ENCODE measurements at places on chromosomes 1 and 21.

DNA sequence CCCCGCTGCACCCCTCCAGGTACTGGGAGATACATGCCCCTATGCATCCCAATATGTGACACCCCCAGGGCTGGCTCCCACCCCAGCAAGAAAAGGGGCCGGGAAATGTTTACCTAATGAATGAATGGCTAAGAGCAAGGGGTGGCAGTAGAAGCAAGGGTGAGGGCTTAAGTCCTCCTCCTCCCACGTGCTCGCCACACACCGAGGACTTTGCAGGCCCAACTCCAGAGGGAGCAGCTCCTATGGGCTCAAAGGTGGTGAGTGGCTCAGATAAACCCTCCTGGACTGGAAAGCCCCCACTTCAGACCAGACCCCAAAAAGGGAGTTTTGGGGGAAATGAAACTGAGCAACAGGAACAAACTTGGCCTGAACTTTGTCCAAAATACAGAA is 11.4 kb downstream of the SLC45A3 start:
- DNase-seq: no peak

DNA sequence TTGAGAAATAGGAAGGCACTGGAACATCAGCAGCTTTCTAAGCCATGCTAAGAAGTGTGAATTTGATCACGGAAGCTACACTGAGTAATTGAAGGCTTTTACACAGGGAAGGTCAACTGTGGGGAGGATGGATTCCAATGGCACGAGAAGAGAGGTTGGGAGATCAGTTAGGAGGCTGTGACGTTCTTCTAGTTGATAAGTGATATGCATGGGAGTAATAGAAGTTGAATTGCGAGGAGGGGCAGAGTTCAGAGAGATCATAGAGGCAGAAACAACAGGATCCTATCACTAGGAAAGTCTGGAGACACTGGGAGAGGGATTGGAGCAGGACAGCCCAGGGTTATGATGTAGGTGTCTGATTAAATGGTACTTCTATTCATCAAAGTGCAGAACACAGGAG is 16.2 kb downstream of the LMOD1 start:
- no peak for DNase-seq

DNA sequence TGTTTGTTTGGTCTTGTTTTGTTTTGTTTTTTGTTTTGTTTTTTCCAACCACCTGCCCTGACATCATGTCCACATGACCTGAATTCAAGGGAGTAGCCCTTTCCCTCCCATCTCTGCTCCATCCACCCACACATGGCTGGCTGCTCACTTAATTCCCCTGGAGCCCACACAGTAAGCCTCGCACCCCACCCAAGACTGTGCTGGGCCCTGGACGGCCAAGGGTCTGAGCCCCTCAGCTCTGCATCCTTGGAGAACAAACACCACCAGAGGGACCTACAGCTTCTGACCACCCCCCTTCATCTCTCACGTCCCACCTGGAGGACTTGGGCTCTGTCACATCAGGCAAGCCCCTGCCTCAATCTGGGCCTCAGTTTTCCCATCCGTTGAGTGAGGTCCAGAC is 39.1 kb downstream of the MATN1 start:
- DNase-seq: no peak

DNA sequence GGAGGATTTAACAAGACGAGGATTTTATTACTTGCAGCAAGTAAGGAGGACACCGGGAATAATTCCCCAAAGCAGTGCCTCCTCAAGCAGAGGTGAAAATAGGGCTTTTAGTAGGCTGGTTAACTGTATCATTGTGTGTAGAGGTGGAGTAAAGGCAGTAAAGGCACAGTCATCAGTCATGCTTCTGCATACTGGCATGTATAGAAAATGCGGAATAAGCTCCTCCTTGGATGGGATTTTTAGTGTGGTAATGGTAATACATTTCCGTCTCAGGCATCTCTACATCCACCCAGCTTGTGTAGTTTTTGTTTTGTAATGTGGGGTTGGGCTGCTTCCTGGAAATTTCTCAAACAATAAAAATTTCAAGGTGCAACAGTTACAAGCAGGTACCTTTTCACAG is 27.4 kb upstream of the GPR25 start:
- DNase-seq: no peak

GRCh38 chr1:184685116-184685515 is 69.5 kb downstream of the EDEM3 start:
- DNase-seq: no peak

DNA sequence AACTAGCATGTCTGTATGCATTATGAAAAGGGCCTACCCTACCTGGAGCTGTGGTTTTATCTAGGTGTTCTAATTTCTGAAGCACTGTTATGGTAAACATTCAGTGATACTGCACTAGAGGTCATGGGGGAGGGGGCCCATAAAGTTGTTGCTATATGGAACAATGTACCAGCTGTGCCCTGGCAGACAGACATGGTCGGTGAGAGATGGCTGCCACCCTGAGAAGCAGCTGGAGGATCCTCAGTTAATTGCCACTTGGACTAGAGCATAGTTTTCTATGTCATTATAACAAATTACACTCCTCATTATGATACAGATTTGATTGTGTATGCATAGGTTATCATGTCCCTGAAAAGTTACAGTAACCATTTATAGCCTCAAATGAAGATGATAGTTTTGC is 45.4 kb downstream of the ILDR2 start:
- no peak for DNase-seq

DNA sequence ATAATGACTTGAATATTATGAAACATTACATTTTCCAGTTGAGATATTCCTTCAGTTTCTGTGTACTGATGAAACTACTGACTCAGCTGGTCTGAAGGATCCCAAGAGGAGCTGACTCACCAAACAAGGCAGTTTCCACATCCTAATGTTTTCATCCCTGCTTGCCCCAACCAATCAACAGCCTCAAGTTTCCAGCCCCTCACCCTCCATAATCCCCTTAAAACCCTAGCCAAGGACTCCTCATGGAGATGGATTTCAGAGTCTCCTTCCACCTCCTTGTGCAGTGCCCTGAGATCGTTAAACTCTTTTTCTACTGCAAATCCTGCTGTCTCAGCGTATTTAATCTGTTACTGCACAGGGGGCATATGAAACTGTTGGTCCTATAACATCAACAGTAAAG is 83.1 kb upstream of the HAO2 start:
- DNase-seq: no peak

DNA sequence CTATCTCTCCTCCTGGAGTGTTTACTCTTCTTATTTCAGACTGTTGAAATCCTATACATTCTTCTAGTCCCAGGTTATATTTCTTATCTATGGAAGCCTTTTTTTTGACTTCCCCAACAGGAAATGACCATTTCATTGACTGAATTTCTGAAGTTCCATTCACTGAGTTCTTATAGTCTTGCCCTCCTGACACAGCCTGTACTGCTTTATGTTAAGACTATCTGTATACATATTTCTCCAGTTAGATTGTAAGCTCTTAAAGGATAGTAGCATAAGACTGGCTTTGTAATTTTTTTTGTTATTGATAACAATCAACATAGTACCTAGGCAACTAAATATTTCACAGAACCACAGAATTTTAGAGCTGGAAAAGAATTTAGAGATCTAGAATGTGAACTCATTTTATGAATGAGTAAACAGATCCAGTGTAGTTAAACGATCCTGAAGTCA is 14.9 kb upstream of the MACF1 start:
- DNase-seq: no peak

DNA sequence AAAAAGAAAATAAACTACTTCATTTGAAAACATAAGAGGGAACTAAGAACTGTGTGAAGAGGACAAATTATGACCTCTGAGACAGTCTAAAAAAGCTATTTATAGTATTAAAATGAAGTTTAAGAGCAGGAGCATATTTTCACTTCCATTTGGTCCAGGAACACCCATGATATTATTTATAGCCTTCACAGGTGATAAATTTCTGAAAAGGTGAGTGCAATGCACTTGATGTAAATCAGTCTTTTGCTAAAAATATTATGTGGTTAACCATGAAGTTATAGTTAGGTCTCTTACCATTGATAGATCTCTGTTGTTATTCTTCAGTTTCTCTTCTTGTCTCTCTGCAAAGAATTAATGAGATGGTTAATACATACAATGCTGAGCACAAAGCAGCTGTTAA is 14.7 kb downstream of the TMCO1 start:
- DNase-seq: no peak

DNA sequence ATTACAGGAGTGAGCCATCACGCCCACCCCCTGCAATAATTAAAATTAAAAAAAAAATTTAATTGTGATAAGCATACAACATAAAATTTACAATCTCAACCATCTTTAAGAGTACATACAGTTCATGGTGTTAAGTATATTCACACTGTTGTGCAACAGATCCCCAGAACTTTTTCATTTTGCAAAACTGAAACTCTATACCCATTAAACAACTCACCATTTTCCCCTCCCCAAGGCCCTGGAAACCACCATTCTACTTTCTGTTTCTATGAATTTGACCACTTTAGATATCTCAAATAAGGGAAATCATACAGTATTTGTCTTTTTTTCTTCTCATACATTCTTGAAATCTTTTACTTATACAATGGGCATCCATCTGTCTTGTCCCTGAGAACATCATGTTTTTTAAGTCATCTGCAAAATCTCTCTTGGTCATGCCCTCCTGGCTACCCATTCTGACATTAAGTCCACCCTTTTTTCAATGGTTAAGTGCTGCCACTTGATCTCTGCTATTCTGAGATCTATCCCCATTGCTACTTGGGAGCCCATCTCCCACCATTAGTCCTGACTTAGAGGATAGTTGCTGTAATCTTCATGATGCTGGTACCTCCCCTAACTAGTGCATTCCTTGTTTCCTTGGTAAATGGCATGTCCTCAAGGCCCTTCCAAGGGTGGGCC is 39.4 kb upstream of the ZFYVE9 start:
- no peak for DNase-seq

- no peak for DNase-seq
Observed at GRCh38 chr1:235018161-235018560, 110.5 kb downstream of the TOMM20 start.

GRCh38 chr1:228963795-228964177 is 228.5 kb downstream of the RHOU start:
- DNase-seq: no peak

DNA sequence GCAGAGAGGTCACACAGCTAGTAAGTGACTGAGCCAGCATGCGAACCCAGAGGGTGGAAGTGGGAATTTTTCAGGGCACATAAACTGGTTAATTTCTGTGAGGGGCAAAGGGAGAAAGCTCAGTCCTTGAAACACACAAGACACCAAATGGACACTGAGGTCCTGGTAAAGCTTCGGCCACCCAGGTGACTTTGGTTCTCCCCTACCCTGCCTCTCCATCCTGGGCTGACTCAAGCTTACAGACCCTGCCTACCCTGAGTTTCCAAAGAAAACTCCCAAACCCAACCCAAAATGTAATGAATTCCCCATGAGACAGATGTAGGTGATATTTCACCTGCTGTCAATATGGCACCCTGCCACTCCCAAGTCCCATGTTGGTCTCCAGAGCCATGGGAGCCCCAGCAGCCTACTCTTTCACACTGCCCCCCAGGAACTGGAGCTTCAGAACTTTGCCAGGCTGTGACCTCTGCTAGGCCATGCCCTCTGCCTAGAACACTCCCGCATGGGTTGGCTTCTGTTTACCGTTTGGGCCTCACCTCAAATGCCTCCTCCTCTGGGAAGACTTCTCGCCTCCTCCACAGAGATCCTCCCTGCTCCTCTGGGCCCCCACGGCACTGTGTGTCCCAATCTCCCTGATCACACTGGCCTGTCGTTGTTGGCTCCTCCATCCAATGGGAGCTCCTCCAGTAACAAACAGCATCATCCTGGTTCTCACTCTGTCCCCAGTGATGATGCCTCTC is 3.7 kb upstream of the LRP8 start:
- no peak for DNase-seq
